ENCODE measurements at places on chromosomes 11 and 22. TPM values are rescaled to one million over a fixed set of nuclear protein-coding genes. Genes with fewer than 3 reads are reported as not detected.

The TH gene
- 0.48 TPM for total RNA-seq

The BACE1 gene
- total RNA-seq, result 6.0 TPM

The F2 gene
- under 0.01 TPM for total RNA-seq

The TOP3B gene
- 36.4 TPM for total RNA-seq

Data from tracheal epithelial cell (primary cell).